ENCODE measurements at places on chromosomes 3 and 15.

DNA sequence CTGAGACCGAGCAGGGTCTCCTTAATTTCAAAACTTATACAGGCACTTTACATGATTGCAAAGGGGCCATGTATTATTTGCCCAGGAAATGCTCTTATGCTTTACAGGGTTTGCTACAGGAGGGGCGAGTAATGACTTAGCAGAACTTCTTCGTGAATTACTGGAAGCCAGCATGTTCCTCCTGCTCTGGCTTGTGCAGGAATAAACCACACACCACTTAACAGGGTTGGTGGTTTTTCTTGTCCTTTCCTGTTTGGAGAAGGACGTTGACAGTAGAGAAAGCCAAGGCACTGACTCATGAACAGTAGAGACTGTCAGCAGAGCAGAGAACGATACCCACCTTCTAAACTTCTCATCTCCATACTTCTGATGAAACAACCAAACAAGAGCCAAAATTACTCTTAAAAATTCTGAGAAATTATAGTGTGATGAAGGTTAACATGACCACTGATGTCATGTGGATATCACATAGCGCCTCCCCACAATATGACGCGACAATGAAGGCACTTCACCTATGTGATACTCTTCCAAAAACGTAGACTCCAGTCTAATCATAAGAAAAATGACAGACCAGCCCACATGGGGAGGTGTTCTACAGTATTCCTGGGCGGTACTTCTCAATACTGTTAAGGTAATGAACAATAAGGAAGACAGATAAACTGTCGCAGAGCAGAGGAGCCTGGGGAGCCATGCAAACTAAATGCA is 24.7 kb upstream of the MCTP2 start:
- peak; percentile 69 for DNase-seq

DNA sequence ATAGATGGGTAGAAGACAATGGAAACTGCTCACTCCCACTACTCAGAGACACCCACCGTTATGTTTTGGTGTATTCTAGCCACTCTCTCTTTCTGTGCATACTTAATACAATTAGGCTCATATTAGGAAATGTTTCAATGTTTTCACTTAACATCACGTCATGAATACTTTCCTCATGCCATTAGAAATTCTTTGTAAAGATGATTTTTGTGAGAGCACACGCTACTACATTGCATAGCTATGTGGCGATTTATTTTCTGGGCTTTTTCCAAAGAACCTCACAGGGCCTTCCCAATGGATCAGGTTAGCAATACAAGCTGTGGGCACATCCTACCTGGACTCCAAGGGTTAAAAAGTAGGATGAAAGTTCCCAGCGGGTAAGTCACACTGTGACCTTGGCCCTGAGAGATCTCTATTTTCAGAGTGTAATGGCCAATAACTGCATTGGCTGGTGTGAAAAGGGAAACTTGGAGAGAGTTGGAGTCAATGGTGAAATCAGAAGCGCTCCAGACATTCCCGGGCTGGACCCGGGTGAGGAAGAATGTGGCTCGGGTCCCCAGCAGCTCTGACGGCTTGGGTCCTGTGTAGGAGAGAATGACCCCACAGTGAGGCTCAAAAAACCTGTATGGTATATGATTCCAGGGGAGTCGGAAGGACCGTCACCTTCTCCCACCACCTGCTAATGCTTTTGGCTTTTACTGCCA is 25.8 kb upstream of the TGM5 start:
- no peak for DNase-seq

GRCh38 chr3:115420086-115420485 is 203.2 kb upstream of the GAP43 start:
- no peak for DNase-seq

DNA sequence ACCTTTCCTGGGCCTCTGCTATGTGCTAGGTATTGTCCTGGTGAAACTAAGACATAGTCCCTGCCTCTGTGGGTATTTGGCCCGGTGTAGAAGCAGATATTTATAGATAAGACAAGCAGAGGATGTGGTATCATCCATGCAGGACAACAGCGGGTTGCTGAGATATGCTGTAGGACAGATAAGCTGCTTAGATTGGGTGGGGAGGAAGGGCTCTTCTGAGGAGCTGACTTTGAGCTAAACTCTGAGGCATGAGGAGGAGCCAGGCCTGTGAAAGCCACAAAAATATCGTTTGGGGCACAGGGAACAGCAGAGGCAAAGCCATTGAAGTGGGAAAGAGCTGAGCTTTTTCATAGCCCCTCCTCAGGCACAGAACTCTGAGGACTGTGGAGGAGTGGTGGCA is 492.5 kb upstream of the CFAP20DC start:
- no peak for DNase-seq

GRCh38 chr3:150538324-150539208 is 7.7 kb downstream of the SERP1 start:
- no peak for DNase-seq

DNA sequence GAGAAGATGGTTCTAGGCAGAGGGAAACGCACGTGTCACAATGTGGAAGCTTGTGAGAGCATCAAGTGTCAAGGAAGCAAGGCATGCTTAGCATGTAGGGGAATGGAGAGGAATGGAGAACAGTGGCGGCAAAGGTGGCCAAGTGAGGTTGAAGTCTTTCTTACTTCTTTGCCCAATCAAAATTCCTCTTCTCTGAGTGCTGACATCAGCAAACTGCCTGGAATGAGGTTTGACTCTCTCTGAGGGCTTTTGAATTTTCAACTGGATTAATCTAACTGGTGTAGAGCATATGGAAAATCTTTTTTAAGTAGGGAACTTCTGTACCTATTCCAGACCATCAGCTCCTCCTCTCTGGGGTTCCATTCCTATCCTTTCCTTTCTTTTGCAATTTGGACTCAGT is 61.9 kb upstream of the BNC1 start:
- DNase-seq: no peak

GRCh38 chr3:100114413-100115030 is at the start of gene FILIP1L:
Gene FILIP1L (minus strand): TSS chr3:100114501.
- no peak for DNase-seq

DNA sequence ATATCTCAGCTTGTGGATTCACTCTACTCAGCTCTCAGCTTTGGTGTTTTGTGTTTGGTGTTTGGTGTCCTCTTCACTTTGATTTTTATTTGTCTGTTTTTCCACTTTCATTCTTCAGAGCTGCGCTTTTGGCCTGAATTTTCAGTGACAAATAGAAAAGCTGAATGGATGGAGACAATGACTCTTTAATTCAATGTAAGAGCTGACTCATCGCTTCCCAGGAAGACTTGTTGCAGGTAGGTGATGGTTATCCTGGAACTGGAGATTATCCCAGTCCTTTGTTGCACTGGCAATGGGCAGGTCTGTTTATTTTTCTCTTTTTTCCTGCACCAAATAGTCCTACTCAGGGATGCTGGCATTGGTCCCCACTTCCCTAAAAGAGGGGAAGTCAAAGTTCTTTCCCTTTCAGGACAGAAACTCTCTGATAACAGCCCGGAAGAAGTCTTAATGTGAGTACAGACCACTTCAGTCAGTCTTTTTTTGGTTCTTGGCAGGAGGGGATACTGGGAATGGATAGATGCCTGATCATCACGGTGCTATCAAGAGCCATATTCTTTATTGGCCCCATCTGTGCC is 12.4 kb upstream of the AEN start:
- DNase-seq: no peak

DNA sequence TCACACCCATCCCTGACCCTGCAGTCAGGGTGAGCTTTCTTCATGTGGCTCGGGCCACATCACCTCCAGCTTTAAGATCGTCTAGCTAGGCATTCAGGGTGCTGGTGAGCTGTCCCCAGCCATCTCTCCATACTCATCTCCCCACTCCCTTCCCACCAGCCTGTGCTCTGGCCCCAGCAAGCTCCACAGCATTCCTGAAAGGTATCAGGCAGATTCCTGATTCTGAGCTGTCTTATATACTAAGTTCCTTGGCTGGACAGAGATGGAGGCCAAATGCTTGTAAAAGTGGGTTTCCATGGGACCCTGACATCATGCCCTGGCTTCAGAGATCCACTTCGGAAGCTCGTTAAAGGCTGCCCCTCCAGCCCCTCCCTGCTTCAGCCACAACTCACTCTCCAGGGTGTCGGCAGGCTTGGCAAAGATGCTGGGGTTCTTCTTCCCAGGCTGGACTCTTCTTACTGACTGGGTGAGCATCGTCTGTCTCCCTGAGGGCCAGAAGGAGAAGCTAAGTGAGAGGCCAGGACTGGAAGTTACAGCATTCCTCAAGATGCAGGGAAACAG is 3.9 kb downstream of the CILP start:
- DNase-seq: no peak

- no peak for DNase-seq
Measured at GRCh38 chr3:114112696-114113095, 56.2 kb downstream of the QTRT2 start.

GRCh38 chr3:27632431-27633223 is 89.5 kb downstream of the EOMES start:
- peak; percentile 60 for DNase-seq

- DNase-seq: no peak
Measured at GRCh38 chr3:15316998-15317435, 15.4 kb downstream of the SH3BP5 start.

DNA sequence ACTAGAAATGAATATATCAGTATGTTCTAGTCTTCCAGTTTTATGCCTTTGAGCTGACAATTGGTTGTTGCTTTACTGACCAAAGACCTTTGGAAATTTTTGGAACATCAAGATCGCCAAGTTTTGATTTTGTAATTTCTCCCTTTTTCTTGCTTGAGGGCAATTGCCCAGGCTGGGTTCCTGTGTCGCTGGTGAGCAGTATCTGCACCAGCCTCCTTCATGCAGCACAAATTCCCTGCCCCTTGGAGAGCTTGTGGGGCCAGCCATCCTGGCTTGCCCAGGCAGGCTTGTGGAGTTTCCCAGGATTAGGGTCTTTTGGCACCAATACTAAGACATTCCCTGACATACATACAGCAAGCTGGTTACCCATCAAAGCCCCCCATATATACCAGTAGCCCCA is 37.9 kb upstream of the HACD2 start:
- DNase-seq: no peak

DNA sequence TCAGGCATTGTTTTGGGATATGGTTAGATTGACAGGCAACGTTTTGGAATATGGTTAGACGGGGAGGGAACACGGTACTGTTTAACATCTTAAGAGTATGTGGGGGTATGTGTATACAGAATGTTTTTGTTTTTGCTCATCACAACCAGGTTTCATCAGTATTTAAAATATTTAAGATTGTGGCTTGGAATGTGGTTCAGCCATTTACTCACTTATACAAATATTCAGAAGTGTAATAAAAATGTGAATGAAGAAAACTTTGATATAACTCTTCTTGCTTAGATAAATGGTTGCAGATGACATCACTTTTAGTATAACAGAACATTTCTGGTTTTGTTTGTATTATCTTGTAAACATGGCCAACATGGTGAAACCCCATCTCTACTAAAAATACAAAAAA is 3.9 kb upstream of the PAK2 start:
- no peak for DNase-seq

DNA sequence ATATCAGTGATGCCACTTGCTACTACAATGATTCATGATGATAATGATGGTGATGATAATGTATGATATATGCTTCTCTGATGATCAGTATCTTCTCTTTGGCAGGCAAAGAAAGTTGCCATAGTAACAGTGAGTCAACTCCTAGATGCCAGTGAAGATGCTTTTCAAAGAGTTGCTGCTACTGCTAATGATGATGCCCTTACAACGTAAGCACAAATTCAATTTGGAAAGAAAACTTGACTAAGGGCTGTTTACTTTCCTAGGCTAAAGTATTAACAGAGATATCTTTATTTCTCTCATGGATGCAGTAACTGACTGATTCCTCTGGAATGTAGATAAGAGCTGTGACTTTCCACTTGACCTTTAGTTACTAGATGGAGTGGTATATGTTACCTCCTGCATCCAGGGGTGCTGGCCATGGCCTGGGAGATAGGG is 27.8 kb downstream of the ADGRG7 start:
- DNase-seq: no peak

DNA sequence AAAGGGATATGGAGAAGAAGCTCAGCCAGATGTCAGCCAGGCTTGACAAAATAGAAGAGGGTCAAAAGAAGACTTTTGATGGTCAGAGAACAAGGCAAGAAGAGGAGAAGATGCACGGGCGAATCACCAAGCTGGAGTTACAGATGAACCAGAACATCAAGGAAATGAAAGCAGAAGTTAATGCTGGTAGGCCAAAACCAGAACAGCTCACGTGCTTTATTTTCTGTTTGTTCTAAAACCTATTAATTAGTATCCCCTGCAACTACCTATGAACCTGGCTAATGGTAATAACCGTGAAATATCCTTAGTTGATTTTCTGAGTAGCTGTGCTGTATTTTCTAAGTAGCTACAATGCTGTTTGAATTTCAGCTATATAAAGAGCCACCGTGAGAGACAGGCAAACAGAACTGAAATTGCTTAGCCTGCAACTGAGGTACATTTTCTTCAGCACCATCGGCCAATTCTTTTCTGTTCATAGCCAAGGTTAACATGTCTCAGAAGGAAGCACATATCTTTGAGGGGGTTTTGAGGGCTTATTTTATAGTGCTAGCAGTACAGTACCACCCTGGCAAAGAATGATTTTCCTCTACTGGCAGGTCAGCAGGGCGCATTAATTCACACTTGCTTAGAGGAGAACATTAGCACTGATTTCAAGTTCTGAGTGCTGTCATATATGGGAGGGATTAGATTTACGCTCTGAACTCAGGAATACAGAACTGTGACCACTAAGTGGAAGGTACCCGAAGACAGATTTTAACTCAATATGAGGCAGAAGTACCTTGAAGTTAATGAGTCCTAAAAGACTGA is 78.9 kb downstream of the FAM81A start:
- no peak for DNase-seq

GRCh38 chr3:24850245-24850644 is 355.6 kb upstream of the THRB start:
- no peak for DNase-seq

DNA sequence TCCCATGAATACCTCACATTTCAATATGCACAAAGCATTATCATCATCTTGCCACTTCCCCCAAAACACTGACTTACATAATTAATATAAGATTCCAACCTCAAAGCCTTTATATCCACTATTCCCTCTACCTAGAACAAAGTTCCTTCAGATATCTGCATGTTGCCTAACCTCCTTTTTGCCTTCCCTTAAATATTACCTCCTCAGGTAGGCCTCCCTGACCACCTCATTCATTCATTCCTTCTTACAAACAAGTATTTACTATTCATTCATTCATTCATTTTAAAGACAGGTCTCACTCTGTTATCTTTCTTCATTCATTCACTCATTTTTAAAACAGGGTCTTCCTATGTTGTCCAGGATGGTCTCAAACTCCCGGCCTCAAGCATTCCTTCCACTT is 18.6 kb downstream of the DYNC1LI1 start:
- no peak for DNase-seq

DNA sequence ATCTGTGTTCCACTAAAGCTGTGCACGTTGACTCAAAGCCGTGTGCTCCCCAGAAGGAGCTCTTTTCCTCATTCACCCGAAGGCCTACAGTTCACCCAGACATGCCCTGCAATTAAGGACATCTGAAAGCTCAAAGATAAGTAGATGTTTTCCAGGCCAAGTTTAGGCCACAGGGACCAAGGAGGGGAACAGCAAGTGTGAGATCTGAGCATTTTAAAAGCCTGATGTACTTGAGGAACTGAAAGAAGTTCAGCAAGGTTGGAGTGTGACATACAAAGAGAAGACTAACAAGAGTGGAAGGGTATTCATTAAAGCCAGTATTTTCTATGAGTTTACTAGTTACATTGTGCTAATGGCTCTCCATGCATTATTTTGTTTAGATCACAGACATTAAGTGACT is 68.0 kb downstream of the CASR start:
- DNase-seq: no peak

All from activated CD4-positive, alpha-beta T cell treated with anti-CD3 and anti-CD28 coated beads for 36 hours (primary cell).